ENCODE measurements at places on chromosomes 11 and 22.

DNA sequence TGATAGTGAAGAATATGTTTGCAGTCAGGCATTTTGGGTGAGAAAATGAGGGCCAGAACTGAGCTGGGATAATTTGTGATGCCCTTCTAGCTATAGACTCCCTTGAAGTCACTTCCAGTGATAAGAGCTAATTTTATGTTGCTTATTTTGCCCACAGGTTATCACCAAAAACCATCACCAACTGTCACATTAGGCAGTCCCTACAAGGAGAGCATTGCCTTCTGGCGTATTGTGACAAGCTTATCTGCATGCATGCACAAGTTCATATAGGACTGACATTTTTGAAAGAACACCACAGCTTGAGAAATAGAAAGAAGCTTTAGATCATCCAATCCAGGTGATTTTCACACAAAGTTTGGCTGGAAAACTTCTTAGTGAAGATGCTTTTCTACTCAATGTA lies 735.3 kb upstream of the RAG2 start:
- no peak for DNase-seq

DNA sequence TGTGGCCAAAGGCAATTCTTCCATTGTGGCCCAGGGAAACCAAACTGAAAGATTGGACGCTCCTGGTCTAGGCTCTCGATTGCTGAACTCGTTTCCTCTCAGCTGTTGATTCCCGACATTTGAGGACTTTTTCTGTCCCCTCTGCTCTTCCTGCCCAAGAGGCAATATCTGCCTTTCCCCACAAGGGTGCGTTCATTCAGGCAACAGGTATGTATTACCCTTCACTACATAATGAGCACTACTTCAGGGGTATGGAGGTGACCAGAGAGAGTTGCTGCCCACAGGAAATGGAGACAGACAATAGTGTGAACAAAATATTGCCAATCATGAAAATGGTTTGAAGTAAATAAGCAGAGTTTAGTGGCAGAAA lies 8.2 kb downstream of the PTH start:
- no peak for DNase-seq

GRCh38 chr11:47377571-47378009 lies 757 bp downstream of the SPI1 start:
- no peak for DNase-seq

DNA sequence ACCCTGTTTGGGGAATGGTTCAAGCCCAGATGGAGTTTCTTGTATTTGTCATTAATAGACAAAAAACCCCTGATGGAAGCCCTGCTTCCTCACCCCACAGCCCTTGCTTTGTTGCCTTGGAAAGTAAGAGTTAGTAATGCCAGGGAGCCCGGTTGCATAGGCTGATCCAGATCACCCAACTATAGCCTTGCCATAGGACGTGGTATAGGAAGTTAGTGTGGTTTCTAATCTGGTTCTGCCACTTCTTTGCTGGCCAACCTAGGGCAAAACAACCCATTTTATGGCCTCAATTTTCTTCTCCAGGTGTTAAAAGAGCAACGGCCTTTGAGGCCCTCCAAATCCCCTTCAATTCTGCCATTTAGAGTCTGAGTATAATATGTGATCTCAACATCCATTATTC lies 97.9 kb downstream of the STIM1 start:
- no peak for DNase-seq

DNA sequence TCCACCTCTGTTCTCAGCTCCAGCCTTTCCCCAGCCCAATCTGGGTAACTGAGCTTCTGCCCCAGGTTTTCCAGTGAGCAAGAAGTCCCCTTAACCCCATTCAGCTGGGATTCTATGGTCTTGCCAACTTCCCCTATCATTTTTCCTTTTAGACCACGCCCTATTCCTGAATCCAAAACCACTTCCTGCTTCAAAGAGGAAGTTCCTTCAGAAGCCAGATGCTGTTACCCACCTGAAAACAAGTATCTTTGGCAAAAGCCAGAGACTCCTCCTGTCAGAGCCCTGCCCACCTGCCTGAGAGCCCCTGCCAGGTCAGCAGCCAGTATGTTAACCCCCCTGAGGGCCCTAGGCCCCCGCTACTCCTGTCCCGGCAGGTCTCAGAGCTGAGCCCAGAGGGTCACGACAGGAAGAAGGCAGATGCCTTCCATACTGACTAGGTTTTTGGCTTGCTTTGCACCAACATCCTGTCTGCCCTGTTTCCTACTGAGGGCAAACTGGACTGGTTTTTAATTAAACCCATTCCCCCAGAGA lies 20.3 kb upstream of the MICAL2 start:
- DNase-seq, result no peak

DNA sequence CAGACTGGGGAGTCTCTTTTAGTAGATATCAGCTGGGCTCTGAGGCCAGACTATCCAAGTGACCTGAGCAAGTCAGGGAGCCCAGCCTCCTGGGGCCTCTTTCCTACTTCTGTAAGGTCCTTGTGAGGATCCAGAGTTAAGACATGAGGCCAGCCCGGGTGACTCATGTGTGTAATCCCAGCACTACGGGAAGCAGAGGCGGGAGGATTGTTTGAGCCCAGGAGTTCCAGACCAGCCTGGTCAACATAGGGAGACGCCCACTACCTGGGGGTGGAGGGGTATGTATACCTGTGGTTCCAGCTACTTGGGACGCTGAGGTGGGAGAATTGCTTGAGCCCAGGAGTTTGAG lies 36.9 kb upstream of the POLA2 start:
- no peak for DNase-seq

GRCh38 chr22:46708766-46709330 lies 29.2 kb downstream of the CERK start:
- no peak for DNase-seq

- DNase-seq, result no peak
Measured at GRCh38 chr11:116130122-116130521, 625.9 kb upstream of the CADM1 start.

DNA sequence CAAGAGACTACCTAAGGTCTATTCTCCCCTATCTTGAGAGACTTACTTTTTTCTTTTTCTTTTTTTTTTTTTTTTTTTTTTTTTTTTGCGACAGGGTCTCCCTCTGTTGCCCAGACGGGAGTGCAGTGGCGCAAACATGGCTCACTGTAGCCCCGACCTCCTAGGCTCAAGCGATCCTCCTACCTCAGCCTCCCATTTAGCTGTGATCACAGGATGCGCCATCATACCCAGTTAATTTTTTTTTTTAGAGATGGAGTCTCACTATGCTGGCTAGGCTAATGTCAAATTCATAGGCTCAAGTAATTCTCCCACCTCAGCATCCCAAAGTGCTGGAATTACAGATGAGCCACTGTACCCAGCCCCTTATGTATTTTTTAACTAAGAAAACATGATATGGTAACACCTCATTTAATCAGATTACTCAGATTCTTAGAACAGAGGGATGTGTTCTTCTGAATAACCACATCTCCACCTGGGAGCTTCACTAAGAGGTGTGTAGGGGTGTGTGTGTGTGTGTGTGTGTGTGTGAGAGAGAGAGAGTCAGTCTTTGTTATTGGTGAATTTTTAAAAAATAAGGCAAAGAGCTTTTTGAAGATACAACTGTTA lies 102.9 kb downstream of the USP35 start:
- no peak for DNase-seq

DNA sequence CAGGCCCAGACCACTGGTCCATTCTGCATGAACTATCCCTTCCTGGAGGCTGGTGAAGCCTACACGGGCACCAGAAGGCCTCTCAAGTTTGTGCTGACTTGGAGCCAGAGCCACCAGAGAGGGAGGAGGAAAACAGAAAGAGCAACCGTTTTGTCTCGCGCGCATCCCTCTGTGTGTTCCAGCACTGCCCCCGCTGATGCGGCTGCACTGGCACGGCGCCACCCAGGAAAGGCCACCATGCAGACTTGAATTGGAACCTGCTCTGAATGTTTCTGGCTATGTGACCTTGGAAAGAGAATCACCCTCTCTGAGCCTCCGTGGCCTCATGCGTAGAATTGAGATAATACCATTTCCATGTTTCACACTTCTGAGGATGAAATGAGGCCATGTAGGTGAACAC lies 7.4 kb upstream of the ACRV1 start:
- no peak for DNase-seq

GRCh38 chr11:116467823-116468222 lies 305.0 kb downstream of the BUD13 start:
- DNase-seq, result no peak

DNA sequence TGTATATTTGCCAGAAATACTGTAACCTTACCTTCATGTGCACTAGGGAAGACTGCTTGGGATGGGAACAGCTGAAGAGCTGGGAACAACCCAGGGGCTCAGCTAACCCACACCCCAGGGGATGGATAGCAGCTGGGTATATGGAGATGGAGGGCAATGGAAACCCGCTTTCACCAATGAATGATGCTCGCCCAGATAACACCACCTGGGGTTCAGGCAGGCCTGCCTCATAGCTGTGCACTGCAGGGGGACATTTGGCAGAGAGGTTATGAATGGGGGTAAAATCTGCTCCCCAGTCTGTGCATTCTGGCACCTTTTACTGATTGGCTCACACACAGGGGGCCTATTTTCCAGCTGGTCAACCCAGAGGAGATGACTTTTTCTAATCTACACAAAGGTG lies 170.7 kb downstream of the CHST1 start:
- no peak for DNase-seq

DNA sequence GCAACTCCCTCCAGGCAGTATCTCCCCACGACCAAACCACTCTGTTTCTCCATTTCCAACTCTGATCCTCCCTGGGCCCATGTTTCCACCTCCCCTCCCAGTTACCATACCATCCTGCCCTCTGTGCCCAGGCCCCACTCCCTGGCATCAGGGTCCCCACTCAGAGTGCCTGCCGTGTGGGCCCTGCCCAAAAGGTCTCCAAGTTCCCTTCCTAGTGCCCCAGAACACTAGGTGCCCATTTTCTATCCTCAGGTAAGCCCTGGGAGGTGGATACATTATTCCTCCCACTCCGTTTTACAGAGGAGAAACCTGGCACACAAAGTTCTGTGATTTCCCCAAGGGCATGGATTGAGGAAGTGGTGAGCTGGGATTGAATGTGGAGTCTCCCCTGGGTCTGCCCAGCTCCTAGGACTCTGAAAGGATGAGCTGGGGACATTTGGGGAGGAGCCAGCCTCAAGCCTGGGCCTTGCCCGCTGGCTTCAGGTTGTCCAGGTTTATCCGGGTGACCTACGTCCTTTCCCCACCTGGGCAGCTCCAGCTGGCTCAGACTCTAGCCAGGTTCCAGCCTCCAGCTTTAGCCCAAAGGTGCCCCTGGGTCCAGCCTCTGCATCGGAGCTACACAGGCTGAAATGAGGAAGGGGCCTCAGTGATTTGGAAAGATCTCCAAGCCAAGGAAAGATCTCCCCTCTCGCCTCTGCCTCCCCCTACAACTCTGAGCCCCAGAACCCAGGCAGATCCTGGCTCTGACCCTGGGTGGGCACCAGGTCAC lies 2.2 kb upstream of the GSTT4 start:
- no peak for DNase-seq

All from NCI-H187 treated with DMSO at 0.1 percent for 48 hours (cell line).